Amygdala (tissue), 56 donors: ENCODE measurements at places on chromosomes 4 and X.

DNA sequence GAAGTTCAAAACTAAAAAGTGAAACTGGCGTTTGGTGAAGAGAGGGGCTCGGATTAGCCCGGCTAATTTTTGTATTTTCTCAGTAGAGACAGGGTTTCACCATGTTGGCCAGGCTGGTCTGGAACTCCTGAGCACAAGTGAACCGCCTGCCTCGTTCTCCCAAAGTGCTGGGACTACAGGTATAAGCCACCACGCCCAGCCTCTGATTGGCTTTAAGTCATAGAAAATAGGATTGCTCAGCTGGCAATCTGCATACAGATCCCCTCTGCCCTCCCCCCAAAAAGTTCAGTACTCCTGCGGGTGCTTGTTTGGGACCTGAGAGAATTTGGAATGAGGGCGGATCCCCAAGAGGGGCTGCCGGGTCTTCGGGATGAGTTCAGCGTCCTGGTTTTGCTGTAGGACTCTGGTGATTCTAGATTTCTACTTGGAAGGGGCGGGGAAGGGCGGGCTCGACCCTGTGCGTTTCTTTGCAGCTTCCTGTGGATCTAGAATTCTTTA is 537 bp upstream of the PRKX start:
- DNase-seq, result no peak

- no peak for DNase-seq
Observed at GRCh38 chr4:176964116-176964691, 171.5 kb upstream of the VEGFC start.

- DNase-seq, result no peak
Observed at GRCh38 chrX:1403228-1403627, 11.3 kb upstream of the SLC25A6 start.

DNA sequence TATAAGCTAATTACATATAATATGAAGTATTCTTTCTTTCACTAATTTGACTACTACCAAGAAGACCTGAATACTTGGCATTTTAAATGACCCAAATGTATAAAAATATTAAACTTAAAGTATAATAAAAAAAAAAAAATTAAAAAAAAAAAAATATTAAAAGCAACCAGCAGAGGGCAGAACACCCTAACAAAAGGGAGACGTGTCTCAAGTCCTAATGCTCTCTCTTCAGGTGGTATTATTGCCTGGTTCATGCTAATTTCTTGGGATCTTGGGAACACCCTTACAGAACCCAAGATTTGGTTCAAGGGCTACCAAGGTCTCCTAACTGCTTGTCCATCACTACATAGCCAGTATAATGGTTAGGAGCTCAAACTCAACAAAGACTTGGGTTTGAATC is 754.8 kb downstream of the RAB28 start:
- DNase-seq, result no peak

GRCh38 chrX:100381619-100382018 is 28.5 kb downstream of the PCDH19 start:
- DNase-seq, result no peak

GRCh38 chrX:71396576-71396975 is 30.4 kb downstream of the TAF1 start:
- no peak for DNase-seq

DNA sequence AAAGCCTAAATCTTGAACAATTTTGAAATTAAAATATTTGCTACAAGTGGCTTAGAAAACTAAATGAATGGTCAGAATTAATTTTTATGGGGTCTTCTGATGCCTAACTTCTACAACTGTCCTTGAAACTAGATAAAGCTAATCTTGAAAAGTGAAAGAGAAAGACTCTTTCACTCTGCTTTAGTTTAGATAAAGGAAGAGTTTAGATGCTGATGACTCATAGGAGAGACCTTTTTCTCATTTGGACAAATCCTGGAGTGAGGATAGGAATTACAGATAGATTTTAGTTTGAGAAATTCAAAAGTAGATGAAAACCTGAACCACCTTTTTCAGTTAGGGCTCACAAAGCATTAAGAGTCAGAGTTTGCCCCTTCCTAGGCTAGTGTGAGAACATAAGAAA is 342.3 kb upstream of the GRID2 start:
- DNase-seq, result no peak

- DNase-seq, result peak; percentile 8
Observed at GRCh38 chr4:1072830-1073446, 40.4 kb downstream of the RNF212 start.
